CD4-positive, alpha-beta T cell treated with Interleukin-17A for 4 hours (primary cell): ENCODE measurements at places on chromosomes 12 and 14.

DNA sequence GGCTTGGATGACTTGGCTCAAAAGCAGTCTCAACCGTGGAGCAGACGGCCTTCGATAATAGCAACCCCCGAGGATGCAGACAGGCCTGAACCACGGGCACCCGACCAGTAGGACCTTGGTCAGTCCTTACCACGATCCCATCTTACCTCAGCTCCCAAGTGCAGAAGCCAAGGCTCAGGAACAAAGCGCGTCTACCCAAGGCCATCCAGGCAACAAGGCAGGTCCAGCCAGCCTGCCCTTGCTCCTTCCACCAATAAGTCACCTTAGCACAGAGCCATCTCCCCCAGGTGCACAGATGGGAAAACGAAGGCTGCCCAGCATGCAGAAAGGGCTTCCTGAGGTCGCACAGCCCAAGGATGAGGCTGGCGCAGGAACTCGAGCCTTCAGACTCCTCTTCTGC, 77.3 kb downstream of the BCL11B start:
- no peak for DNase-seq

DNA sequence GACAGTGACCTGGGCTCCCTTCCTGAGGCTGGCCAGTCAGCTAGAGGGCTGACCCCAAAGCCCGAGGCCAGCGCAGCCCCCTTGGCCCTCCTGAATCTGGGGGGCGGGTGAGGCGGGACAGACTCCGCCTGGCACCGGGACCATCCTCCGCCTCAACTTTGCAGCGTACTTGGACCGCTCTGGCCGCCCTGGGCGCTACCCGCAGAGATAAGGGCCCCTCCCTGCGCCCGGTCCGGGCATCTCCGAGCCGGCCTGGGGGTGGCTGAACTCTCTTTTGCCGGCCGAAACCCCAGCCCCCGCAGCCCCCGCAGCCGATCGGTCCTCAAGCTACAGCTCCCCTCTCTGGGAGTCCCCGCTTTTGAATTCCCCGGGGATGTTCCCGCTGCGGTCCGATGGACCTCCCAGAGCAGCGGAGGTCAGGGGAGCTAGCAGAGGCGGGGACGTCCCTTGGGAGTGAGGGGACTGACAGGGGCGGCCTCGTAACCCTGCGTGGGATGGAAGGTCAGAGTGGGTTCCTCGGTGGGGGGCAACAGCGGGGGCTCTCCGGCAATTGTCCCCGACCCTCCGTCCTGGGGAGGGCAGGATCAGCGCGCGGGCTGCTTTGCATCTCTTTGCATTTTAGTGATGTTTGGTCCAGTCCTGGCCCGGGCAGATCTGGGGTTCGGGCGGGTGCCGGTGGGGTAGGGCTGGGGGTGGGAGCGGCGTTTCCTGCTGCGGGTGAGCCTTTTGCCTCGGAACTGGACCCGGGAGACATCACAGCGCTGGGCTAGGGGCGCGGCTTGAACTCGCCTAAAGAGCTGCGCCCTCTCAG, at the start of gene CRIP1:
TSS of gene CRIP1 (plus strand) at position 724 of the 811 bp plus-strand sequence. CDS start 374 bp downstream, outside the sequence.
- no peak for DNase-seq

DNA sequence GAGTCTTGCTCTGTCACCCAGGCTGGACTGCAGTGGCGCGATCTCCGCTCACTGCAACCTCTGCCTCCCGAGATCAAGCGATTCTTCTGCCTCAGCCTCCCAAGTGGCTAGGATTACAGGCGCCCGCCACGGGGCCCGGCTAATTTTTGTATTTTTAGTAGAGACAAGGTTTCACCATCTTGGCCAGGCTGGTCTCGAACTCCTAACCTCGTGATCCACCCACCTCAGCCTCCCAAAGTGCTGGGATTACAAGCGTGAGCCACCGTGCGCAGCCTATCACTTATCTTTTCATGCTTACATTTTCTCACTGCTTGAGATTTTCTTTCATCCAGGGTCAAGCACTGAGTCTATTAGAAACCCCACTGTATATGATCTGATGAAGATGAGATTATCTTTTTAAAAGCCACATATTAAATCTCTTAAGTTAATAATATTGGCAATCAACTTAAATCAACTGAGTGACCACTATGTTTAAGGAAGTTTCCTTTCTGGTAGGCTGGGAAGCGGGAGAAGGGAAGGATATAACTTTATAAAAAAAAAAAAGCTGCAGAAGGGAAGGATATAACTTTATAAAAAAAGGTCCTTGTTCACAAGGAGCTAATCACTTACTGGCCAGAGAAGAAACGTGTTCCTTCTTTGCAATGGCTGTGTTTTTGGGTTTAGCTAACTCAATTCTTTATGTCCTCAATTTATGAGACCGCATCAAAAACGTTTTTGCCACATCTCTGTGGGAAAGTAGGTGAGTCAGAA, 1.3 kb upstream of the MDM2 start:
- no peak for DNase-seq

- no peak for DNase-seq
These were observed 31.6 kb downstream of the DUSP6 start for GRCh38 chr12:89320735-89321134.

- DNase-seq, result no peak
These were observed 38.9 kb upstream of the IL22 start for GRCh38 chr12:68292151-68292943.

GRCh38 chr12:1592444-1593173, 1.8 kb downstream of the FBXL14 start:
- DNase-seq, result peak; percentile 77

GRCh38 chr12:7693793-7694192, 1.8 kb downstream of the GDF3 start:
- no peak for DNase-seq

- no peak for DNase-seq
These were observed 509.1 kb downstream of the VRK1 start for GRCh38 chr14:97306133-97306759.

- peak; percentile 92 for DNase-seq
These were observed 3.7 kb upstream of the SETD1B start for GRCh38 chr12:121799842-121800693.

DNA sequence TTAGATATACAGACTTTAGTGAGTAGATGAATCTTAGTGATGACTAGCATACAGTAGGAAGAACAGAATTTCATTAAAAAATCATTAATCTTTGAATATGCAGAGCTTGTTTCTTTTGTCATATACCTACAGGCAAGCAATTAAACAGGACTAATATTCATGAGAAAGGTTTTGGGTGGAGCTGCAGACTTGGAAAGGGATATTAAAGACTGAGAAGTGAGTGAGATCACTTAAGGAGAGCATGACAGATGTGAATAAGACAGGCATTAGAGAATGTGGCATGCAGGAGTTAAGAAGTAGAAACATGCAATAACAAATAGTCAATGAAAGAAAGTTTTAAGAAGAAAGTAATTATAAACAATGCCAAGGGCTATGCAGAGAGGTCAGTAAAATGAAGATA, 187.7 kb downstream of the TMTC3 start:
- no peak for DNase-seq

- DNase-seq, result no peak
These were observed 363.3 kb downstream of the PAWR start for GRCh38 chr12:79327465-79327864.
